ENCODE measurements at places on chromosomes 2 and 18.
A peak's percentile ranks its signal among the peaks of the same experiment; 100 is the strongest.

- DNase-seq, result no peak
These were observed 118.3 kb upstream of the DOK6 start for GRCh38 chr18:69282371-69282770.

DNA sequence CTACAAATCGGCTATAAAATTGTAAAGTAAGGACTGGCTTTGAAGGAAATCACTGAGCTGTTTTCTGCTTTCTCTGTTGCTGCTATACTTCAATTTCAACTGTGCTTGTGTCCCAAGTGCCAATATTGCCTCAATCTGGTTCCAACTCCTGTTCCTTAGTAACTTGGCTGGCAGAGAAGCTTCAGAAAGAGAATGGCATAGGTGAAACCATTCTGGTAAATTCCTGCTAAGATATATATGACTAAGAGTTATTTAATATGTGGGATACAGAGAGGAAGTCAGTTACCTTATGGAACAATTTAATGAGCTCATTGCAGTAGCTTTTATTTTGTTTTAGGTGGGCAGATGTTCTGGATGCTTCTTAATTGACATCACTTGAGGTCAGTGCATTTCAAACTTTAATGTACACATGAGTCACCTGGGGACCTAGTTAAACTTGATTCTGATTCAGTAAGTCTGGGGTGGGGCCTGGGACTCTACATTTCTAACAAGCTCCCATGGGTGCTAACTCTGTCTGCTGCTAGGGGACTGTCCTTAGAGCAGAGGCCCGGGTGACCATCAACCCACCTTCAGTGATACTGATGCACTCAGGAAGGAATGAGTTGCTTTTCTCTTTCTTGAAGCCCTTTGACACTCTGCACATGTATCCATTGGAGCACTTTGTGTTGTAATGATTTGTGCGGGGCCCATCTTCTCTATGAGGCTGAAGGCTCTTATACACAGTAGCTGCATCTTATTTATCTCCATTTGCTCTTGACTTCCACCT lies 47.6 kb downstream of the LIPG start:
- no peak for DNase-seq

- DNase-seq, result no peak
These were observed 208.8 kb upstream of the CRIM1 start for GRCh38 chr2:36146765-36147164.

DNA sequence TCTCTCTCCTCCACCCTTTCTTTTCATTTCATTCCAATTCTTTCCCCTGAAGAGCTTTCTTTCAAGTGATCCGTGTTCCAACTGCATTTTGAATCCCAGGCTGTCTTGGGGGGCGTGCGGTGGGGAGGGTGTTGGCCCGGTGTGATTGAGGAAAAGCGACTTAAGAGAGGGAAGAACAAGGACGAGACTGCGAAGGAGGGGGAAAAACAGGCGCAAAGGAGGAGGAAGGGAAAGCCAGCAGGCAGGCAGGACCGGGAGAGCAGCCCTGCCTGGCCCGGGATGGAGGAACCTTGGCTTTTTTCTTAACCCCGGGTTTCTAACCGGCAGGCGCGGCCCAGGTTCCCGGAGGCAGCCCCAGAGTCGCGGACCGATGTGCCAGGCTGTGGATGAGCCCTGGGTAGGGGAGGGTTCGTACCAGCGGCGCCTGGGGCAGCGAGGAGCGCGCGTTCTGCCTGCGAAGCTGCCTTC lies 1.3 kb downstream of the ADCYAP1 start:
- DNase-seq, result no peak

- DNase-seq, result peak; percentile 42
These were observed 108.1 kb downstream of the XRCC5 start for GRCh38 chr2:216216951-216217903.

DNA sequence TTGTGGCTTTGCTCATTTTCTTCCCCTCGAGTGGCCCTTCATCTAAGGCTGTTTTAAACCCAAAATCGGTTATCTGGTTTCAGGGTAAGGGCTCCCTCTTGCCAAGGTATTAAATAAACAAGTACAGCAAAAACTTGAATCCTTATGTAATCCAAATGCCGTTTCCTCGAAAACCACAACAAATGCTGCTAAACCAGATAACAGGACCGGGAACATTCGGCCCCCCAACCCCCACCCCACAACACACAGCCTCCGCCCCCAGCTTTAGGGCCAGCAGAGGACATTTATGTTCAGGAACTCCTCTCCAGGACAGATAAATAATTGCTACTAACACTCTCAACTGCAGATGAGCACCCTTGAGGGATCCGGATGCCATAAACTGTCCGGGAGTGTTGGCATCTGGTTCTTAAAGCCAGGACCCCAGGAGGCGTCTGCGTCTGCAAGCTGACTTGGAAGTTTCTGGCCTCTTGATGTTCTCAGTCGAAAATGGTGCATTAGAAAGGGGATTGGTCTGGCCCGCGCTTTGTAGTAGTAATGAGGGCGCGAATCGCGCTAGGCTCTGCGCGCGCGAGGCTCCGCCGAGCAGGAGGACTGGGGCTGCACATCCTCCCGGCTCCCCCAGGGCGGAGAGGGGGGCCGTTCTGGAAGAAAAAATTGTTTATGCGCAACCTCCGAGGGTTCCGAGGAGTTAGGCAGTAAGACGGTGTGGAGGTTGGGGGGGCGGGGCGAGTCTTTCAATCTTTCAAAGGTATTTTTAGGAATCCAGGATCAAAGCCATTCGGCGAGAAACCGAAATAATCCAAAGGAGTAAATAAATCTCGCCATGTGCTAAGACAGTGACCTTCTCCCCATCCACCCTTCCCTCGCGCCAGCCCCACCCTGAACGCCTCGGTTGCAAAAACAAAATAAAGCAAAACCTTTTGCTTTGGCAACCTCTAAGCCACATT lies 3.9 kb upstream of the ID2 start:
- DNase-seq, result peak; percentile 59

DNA sequence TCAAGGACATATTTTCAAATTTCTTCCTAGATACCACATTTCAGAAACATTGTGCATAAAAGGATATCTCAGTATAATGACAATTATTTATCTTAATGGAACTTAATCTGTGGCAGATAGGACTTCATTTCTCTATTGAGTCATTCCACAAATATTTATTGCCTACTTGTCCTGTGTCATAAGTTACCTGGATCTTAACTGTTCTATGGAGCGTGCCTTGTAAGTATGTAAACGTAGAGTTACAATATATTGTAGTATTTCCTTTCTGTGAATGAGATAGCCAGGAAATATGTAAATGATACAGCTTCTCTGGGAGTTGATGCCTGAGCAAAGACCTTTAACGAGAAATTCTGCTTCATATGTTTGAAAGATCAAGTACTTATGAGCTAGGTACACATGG lies 2.5 kb downstream of the AGFG1 start:
- DNase-seq, result no peak

DNA sequence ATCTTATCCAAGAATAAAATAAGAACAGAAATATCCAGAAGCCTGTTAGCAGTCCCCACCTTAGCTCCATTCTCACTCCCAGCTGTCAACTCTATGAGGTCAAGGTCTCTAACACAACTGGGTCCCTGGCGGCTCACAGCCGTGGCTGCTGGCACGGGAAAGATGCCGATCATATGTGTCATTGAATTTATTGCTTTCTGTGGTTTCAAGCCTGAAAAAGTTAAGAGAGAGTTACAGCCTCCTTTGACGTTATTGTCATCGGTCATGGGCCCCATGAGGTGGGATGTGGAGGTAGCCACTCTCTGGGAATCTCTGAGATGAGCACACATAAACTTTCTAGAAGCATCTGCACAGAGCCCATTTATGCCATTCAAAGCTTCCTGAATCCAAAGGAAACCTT lies 28.7 kb upstream of the CABLES1 start:
- no peak for DNase-seq

GRCh38 chr2:44570271-44570670 lies 208.5 kb downstream of the CAMKMT start:
- no peak for DNase-seq

DNA sequence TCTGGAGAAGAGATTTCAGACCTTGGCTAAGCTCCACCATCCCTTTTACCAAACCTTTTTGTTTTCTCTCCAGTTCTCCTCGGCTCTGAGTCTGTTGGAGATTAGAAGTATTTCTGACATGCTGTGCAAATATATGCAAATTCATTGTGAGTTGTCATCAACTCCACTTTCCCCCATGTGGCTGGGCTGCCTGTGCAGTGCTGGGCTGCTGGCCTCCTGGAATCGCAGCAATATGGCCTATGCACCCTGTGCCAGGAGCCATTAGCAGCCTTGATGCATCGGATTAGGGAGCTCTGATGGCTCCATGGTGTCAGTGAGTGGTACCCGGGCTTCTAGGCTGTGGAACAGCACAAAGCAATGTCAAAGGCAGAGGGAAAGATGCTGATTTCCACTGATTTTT lies 80.0 kb downstream of the GPR39 start:
- DNase-seq, result no peak

GRCh38 chr2:43228321-43228751 lies 1.9 kb upstream of the ZFP36L2 start:
- DNase-seq, result no peak

DNA sequence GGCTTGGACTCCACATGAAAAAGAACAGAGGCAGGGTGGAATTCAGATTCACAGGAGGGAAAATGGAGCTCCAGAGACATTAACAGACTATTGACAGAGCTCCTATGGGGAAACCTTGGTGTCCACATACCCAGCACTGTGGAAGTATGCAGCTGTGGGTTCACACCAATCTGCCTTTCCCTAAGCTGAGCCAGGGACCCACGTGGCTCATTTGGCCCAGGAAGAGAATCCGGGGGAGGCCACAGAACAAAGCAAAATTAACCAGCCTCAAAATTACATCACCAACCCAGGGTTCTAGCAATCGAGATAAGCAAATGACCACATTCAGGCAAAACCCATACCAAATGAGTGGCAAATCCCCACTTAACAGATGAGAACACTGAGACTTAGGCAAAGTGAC lies 105.8 kb upstream of the TWIST2 start:
- no peak for DNase-seq
